Stimulated activated CD8-positive, alpha-beta memory T cell treated with anti-CD3 and anti-CD28 coated beads, Interleukin-4, amount 100 ng/mL, for 48 hours (primary cell): ENCODE measurements at places on chromosomes 3 and 15.
A peak's percentile ranks its signal among the peaks of the same experiment; 100 is the strongest.

DNA sequence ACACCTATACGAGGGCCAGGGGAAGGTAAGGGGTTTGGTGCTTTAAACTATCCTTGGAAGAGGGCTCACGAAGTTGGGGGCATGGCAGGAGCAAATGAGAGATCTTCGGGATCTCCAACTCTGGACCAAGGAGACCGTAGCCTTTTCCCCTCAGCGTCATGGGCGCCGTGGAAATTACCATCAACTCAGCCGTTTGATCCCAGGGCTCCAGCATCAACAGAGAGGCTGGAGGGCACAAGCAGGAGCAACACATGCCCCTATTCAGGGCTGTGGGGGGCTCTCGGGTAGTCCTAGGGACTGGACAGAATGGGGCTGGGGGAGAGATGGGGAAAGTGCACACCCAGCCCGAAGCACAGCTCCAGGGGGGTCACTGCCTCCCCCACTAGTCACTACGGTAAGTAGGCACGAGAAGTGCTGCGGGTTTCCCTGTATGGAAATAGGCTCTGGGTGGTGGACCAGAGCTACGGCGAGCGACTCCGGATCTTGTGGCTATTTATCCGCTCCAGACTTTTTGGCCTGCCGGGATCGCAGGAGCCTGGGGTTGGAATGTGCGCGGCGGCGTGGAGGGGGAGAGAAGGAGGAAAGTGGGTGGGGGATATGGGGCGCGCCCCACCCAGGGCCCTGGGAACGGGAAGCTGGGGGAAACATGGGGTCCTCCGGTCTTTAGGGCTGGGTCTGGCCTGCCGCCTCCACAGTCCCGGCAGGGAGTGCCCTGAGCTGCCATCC lies 539 bp upstream of the LAMB2 start:
- no peak for DNase-seq

DNA sequence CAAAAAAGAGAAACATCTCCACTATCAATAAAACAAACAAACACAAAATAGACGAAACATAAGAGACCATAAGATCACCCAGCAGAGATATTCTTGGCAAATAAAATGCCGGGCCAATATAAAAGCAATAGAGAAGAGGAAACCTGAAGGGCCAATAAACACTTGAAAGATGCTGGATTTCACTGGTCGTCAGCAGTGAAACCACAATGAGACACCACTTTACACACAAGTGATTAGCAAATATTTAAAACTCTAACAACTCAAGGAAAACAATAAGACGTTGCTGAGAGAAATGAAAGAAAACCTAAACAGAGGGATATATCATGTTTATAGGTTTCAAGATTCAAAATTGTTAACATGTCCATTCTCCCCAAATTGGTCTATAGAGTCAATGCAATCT lies 148.5 kb downstream of the WDR76 start:
- no peak for DNase-seq

DNA sequence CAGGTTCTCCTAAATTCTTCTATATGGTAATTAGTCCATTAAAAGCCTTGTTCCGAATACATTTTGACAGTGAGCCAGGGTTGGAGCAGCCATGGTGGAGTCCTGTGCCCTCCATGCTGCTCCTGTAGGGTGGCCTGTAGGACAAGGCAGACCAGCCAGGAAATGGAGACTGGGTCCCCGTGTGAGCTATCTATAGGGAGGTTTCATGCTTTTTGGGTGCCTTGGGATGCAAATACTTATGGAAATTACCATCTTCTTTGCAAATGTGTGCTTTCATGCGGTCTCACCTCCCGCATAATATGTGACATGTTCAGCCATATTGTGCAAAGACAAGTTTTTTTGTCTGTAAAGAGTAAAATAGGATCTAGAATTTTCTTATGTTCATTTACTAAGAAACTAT lies 58.0 kb upstream of the FURIN start:
- DNase-seq = no peak

GRCh38 chr3:9087831-9088413 lies 124.7 kb upstream of the RAD18 start:
- DNase-seq = no peak

DNA sequence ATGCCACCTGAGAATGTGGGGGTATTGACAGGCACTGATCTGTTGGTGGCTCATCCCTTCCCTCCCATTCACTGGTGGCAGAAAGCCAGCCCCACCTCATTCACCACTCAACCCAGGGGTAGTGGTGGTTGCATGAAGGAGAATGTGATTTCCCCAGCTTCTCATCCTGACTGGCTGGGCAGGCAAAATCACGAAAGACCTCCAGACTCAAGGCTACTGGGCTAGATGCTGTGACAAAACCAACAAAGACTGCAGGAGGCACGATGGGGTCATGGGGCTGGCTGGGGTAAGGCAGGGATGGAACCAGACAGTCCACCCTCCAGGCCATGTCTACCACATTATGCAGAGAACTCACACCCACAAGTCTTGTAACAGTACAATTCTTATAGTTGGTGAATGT lies 33.9 kb downstream of the FSTL1 start:
- DNase-seq = no peak

- no peak for DNase-seq
Measured at GRCh38 chr15:58212909-58213526, 74.8 kb downstream of the AQP9 start.

GRCh38 chr3:65785065-65785645 lies 253.6 kb downstream of the MAGI1 start:
- no peak for DNase-seq

GRCh38 chr3:124140746-124141145 lies 148.8 kb upstream of the ROPN1 start:
- DNase-seq = no peak

GRCh38 chr15:68083463-68083862 lies 29.3 kb downstream of the PIAS1 start:
- no peak for DNase-seq

GRCh38 chr3:46719044-46719565 lies 1.4 kb upstream of the PRSS50 start:
- DNase-seq = peak; percentile 7

GRCh38 chr3:64895106-64895990 lies 207.5 kb upstream of the ADAMTS9 start:
- no peak for DNase-seq

GRCh38 chr3:172051957-172052354 lies 12.6 kb downstream of the FNDC3B start:
- no peak for DNase-seq

DNA sequence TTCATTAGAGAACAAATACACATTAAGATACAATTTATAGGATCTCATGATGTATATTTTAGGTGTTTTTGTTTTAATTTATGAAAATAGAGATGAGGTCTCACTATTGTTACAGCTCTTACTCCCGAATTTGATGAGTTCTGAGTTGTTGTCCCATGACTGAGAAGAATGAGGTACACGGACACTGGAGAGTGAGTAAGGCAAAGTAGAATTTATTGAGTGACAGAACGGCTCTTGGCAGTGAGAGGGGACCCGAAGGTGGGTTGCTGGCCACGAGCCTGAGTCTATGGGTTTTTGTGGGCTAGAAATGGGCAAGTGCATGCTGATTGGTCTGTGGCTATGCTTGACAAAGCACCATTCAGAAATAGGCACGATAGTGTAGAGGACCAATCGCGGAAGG lies 3.1 kb upstream of the RNF168 start:
- DNase-seq = no peak

- DNase-seq = no peak
Measured at GRCh38 chr3:188187053-188187452, 33.1 kb downstream of the LPP start.

- no peak for DNase-seq
Measured at GRCh38 chr3:46324036-46324435, 29.9 kb upstream of the CCR2 start.

GRCh38 chr3:15347737-15348110 lies 15.3 kb upstream of the SH3BP5 start:
- no peak for DNase-seq

- DNase-seq = no peak
Measured at GRCh38 chr3:69560116-69560515, 174.2 kb upstream of the FRMD4B start.

- DNase-seq = no peak
Measured at GRCh38 chr3:12294885-12295580, 6.2 kb downstream of the PPARG start.

GRCh38 chr3:194512895-194513601 lies 26.2 kb upstream of the ATP13A3 start:
- DNase-seq = no peak

DNA sequence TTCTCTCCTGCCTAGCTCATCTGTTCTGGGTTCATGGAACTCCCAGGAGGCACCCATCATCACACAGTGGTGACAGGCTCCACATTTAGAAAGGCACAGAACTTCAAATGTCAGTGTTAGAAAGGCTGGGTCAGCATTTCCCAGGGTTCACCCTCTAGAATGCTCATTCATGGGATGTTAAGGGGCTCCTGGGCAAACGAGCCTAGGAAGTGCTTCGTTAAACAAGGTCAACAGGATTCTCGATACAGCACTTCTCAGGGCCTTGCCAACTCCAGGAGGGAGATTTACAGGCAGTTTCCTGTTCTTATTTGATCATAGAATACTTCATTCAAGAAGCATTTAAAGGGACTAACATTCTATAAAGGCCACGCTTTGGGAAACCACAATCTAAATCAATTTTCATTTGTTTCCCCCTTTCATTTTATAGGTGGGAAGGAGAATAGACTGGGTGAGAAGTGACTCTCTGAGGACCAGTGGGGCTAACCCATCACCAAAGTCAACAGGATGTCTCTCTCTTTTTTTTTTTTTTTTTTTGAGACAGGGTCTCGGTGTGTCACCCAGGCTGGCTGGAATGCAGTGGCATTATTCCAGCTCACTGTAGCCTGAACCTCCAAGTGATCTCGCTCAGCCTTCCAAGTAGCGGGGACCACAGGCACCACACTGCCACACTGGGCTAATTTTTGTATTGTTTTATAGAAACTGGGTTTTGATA lies 14.3 kb downstream of the IGDCC4 start:
- no peak for DNase-seq

DNA sequence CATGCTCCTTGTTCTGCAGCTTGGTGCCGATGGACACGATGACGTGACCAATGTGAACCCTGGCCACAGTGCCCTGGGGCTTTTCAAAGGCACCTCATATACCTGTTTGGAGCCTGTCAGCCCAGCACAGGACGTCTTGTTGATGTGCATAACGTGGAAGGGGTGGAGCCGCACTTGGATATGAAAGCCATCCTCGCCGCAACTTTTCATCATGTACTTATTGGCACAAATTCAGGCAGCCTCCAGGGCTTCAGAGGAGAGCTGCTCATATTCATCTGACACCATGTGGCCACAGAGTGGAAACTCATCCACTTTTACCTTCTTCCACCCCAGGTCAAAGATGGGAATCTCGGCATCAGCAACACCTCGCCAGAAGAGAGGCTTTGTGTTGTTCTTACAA lies 24.7 kb downstream of the POPDC2 start:
- DNase-seq = no peak

DNA sequence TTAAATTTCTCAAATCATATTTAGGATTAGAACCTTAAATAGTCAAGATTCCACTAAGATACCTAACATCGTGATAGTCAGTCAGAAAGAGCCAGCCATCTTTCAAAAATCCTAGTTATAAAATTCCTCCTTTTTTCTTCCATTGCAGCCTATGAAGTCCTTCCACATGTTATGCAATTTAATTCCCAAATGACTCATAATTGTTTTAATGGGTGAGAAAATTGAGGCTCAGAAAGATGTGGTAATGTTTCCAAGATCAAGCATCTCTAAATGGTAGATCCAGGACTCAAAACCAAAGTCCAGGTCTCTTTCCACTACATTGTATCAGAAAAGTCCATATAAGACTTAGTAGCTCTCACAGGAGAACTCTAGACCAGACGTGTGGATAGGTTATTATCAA lies 9.5 kb downstream of the CFAP44 start:
- no peak for DNase-seq

GRCh38 chr15:53917109-53917508 lies 61.1 kb upstream of the UNC13C start:
- DNase-seq = no peak

DNA sequence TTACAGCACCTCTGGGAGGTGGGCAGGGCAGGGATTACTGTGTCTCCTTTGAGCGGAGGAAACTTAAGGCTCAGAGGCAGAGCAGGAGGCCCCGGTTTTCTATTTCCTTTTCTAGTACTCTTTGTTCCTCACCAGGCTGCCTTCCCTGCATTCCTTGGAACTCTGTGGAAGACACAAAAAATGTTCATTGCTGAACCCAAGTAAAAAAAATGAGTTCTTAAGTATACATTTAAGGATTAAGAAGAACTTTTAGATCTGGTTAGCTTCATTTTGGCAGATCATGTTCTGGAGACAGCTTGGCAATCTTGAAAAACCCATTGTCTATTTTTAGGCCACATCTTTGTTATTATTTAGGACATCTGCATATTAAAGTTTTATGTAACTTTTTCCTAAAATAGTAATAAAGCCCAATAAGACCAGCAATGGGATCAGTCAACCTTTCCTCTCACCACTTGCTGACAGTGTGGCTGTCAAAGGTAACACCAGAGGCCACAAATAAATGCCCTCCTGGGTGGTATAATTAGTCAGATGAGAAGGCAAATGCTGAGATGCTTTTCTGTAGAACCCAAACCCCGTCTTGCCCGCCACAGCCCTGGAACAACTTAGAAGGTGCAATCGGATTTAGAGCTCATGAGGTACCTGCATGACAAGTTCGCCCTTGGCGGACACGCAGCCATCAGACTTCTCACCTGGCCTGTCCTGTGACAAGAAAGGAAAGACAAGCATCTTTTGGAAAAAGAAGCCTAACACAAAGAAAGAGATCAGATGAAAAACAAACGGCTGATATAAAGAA lies 97.2 kb downstream of the DGKG start:
- no peak for DNase-seq

GRCh38 chr3:37489355-37489754 lies 315.0 kb upstream of the LRRFIP2 start:
- DNase-seq = no peak

- peak; percentile 45 for DNase-seq
Measured at GRCh38 chr15:60044636-60045270, 40.6 kb downstream of the FOXB1 start.

- peak; percentile 88 for DNase-seq
Measured at GRCh38 chr3:52446631-52447511, 2.0 kb upstream of the SEMA3G start.

- no peak for DNase-seq
Measured at GRCh38 chr3:154144825-154145465, 23.8 kb downstream of the ARHGEF26 start.

DNA sequence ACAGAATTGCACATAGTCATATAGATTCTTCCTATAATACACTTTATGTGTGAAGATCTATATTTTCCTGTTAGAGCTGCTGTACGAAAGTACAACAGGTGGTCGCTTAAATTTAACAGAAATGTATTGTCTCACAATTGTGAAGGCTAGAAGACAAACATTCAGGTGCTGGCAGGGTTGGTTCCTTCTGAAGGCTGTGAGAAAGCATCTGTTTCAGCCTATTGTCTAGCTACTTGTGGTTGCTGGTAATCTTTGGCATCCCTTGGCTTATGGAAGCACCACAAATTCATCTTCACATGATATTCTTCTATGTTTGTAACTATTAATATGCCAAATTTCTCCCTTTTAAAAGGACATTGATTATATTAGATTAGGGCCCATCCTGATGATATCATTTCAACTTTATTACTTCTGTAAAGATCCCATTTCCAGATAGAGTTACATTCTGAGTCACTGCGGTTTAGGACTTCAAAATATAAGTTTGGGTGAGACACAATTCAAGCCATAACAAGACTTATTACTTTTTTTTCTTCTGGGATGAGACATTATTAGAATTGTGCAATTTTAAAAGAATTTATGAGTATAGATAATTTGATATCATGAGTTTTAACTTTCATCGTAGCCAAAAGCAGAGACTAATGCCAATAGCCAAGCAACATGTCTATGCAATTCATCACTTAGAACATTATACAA lies 248.1 kb upstream of the BCHE start:
- DNase-seq = no peak
